ENCODE measurements at places on chromosomes 11 and 22. TPM values are rescaled to one million over a fixed set of nuclear protein-coding genes. Genes with fewer than 3 reads are reported as not detected.
A peak's percentile ranks its signal among the peaks of the same experiment; 100 is the strongest.

- DNase-seq = no peak
Observed at GRCh38 chr11:72174302-72175070, 17.5 kb upstream of the FOLR1 start.

DNA sequence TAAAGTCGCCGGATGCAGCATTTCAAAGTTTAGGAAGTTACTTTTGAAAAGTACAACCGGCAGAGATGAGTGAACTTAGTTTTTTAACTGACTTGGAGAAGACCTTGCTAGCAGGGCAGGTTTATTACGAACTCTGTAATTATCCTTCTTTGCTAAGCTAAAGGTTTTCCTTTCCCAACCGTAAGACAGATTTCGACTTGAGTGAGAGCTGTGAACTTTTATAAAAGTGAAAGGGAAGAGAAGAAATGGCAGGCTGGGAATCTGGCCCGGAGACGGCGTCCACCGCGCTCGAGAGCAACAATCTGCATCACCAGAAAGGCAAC lies 659 bp upstream of the TEAD1 start:
- no peak for DNase-seq

- DNase-seq = no peak
Observed at GRCh38 chr11:20159466-20160381, 551 bp downstream of the DBX1 start.

DNA sequence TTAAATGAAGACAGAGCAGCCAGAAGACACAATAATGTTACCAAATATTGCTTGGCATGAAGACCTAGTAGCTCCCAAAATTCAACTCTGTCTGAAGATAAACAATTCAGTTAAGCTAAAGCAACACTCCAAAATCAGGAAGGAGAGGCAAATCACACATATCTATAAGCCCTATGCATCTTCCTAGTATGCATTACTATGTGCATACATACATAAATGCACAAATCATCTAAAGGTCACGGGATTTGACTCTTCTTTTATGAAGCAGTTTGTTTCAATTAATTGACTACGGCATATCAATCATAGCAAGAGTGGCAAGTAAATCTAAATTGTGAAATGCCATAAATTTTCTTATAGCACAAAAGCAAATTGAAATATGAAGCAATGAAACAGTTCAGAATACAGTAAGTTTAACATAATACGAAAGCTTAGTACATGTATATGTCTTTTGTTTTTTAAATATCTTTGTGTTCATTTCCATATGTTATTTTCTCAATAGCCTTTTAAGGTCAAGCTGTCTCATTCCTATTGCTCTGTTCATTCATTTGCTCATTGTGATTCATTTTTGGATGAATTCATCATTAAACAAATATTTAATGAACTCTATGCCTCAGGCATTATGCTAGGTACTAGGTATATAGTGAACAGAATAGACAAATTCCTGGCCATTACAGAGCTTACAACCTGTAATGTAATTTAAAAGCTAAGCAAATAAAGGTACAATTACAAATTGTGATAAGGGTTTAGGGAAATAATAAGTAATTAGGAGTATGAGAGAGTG lies 540.5 kb downstream of the DLG2 start:
- no peak for DNase-seq

- peak; percentile 95 for DNase-seq
Observed at GRCh38 chr22:40346185-40347118, at the start of gene ADSL. ADSL (plus strand) TSS chr22:40346500; CDS start chr22:40346559, 59 bp downstream.

The DDI1 gene
- not detected for total RNA-seq

The LZTR1 gene
- total RNA-seq = 91.5 TPM

The PATE4 gene
- total RNA-seq = not detected

GRCh38 chr22:17237038-17237668 lies 17.9 kb upstream of the ADA2 start:
- no peak for DNase-seq
